ENCODE measurements at places on chromosomes 5 and 9.

DNA sequence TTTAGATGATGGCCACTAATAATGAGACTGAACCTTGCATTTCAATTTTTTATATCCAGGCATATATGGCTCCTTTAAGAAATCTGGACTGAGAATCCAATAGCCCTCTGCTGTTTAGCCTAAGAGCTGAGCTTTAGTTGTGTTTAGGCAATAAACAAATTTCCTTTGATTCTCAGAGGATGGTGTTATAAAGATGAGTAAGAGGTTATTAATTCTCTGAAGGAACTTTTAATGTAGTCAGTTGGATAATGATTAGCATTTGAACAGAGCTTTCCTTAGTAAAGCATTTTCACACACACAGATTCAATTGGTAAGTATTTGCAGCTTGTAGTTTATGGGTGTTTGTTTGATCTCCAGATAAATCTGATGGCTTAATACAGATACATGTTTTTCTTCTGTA is 149.6 kb downstream of the PRR16 start:
- peak; percentile 14 for DNase-seq
- H3K4me1 ChIP-seq, result peaks cover 45% of the 10 kb centered on the region
- H3K27ac ChIP-seq, result peak overlapping the region; percentile 76
- no peaks in the 10 kb centered on the region for H3K36me3 ChIP-seq
- H3K4me3 ChIP-seq, result no peak overlapping the region
- no peaks in the 10 kb centered on the region for H3K27me3 ChIP-seq

GRCh38 chr9:89359751-89360261 is 41.5 kb downstream of the SECISBP2 start:
- no peak for DNase-seq
- H3K4me3 ChIP-seq, result no peak overlapping the region
- H3K36me3 ChIP-seq, result peaks cover 46% of the 10 kb centered on the region
- H3K4me1 ChIP-seq, result no peaks in the 10 kb centered on the region
- no peak overlapping the region for H3K27ac ChIP-seq

- H3K4me3 ChIP-seq, result no peak overlapping the region
- H3K4me1 ChIP-seq, result no peaks in the 10 kb centered on the region
- H3K36me3 ChIP-seq, result no peaks in the 10 kb centered on the region
- peak; percentile 49 for DNase-seq
- H3K27ac ChIP-seq, result no peak overlapping the region
- H3K27me3 ChIP-seq, result no peaks in the 10 kb centered on the region
Observed at GRCh38 chr9:80951675-80952074, 737.7 kb downstream of the TLE1 start.

DNA sequence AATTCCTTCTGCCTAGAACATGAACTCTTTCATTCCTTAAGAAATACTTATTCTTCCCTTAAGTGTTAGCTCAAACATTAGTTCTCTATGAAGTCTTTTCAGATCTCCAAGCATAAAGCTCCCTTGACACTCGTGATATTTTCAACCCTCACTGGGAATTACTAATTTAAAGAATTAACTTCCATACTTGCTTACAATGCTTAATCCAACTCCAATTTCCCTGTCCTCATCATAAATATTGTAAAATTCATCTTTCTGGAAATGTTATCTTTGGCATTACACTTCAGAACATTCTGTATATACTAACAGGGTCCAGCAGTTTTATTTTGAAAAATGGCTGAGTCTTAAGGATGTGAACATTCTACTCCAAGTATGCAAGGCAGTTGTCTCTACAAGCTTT is 7.2 kb downstream of the STARD4 start:
- DNase-seq, result no peak
- no peak overlapping the region for H3K27ac ChIP-seq
- no peaks in the 10 kb centered on the region for H3K4me1 ChIP-seq
- H3K27me3 ChIP-seq, result no peaks in the 10 kb centered on the region

DNA sequence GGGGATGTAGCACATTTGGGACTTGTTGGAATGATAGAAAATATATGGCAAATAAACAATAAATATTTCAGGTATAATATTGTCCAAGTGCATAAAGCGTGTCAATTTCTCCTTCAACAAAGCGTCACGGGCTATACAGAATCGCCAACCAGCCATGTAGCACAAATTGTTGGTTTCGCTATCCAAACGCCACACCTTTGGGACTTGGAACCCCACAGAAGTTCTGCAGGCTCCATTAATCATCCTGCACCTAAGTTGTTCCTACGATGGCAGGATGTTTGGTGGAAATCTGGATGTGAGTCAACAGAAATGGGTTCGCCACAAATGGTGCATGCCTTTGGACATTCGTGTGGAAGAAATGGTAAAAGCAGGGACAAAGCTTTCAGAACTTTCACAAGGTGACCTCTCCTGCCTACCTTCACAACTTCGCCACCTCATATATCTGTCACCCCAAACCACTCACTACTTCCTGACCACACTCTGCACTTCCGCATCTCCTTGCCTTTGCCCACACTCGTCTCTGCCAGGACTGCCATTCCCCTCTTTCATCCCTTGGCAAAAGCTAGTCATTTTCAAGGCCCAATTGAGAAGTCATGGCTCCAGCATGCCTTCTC is 95.7 kb downstream of the LHFPL2 start:
- no peak overlapping the region for H3K27ac ChIP-seq
- no peak overlapping the region for H3K4me3 ChIP-seq
- DNase-seq, result no peak
- H3K4me1 ChIP-seq, result peaks cover 23% of the 10 kb centered on the region
- no peaks in the 10 kb centered on the region for H3K27me3 ChIP-seq

DNA sequence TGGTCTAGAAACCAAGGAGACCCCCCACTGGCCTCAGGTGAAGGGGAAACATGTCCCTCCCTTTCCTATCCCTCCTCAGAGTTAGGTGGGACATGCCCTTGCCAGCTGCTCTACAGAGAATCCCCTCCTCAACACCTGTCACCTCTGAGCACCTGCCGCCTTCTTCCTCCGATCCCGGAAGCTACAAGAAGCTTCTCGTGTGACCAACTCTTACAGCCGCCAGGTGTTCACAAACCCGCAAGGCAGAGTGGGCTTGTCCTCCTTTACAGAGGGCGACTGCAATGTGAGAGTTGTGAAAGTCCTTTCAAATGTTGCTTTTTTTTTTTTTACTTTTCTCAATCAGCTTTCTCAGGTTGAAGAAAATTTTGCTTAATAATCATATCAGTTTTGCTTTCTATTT is 3.7 kb upstream of the ICE1 start:
- DNase-seq, result no peak
- H3K36me3 ChIP-seq, result no peaks in the 10 kb centered on the region
- H3K4me1 ChIP-seq, result peaks cover 53% of the 10 kb centered on the region
- no peaks in the 10 kb centered on the region for H3K27me3 ChIP-seq
- peak overlapping the region; percentile 78 for H3K27ac ChIP-seq

DNA sequence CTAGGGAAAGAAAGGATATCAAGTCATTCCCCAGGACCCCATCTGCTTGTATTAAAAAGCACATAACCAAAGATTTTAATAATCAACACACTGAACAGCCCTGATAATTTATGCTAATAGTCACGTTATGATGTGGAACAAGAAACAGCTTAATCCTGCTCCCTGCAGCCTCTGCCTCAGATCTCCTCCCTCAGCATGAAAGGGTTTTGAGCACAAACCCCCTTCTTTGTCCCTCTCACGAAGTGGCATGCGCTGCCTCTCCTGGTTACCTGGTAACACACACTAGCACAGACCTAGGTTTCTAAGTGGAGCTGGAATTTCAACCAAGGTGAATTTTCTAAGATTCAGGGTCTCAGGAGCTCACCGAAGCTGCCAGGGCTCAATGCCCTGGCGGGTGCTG is 5.1 kb downstream of the IGFBPL1 start:
- H3K36me3 ChIP-seq, result no peaks in the 10 kb centered on the region
- H3K4me1 ChIP-seq, result peaks cover 4% of the 10 kb centered on the region
- peaks cover 37% of the 10 kb centered on the region for H3K27me3 ChIP-seq

GRCh38 chr9:137326445-137327065 is 24.5 kb upstream of the NRARP start:
- H3K27ac ChIP-seq, result no peak overlapping the region
- no peak for DNase-seq
- no peaks in the 10 kb centered on the region for H3K4me1 ChIP-seq

GRCh38 chr9:115103746-115104477 is 14.0 kb downstream of the TNC start:
- H3K27me3 ChIP-seq, result no peaks in the 10 kb centered on the region
- no peak overlapping the region for H3K4me3 ChIP-seq
- H3K4me1 ChIP-seq, result peaks cover 35% of the 10 kb centered on the region
- peaks cover 4% of the 10 kb centered on the region for H3K36me3 ChIP-seq

- H3K36me3 ChIP-seq, result no peaks in the 10 kb centered on the region
- no peaks in the 10 kb centered on the region for H3K27me3 ChIP-seq
- peaks cover 37% of the 10 kb centered on the region for H3K4me1 ChIP-seq
- peak within 1 kb of the TSS; percentile 66 for H3K4me3 ChIP-seq
- no peak within 1 kb of the TSS for H3K27ac ChIP-seq
- no peak for DNase-seq
Observed at GRCh38 chr9:127877566-127877998, at the start of gene AK1. TSS of gene AK1 (minus strand) at chr9:127877675. CDS start at chr9:127874617, 3,058 bp downstream.

DNA sequence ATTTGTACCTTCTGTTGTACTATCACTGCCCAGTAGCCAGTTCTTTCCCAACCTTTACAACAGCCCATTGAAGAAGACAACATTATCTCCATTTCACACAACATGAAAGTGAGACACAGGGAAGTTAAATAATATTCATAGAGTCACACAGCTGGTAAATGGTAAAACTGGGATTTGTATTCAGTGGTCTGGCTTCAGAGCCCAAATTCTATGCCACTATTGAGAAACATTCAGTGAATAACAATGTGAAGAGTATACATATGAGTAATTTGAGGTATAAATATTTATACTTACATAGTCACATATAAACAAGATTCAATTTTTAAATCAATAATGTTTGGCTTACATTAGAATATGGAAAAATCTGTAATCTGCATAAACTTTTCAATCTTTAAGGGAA is 13.8 kb downstream of the SMIM15 start:
- H3K36me3 ChIP-seq, result no peaks in the 10 kb centered on the region
- no peaks in the 10 kb centered on the region for H3K27me3 ChIP-seq
- DNase-seq, result no peak
- no peaks in the 10 kb centered on the region for H3K4me1 ChIP-seq
- no peak overlapping the region for H3K4me3 ChIP-seq
- H3K27ac ChIP-seq, result no peak overlapping the region

DNA sequence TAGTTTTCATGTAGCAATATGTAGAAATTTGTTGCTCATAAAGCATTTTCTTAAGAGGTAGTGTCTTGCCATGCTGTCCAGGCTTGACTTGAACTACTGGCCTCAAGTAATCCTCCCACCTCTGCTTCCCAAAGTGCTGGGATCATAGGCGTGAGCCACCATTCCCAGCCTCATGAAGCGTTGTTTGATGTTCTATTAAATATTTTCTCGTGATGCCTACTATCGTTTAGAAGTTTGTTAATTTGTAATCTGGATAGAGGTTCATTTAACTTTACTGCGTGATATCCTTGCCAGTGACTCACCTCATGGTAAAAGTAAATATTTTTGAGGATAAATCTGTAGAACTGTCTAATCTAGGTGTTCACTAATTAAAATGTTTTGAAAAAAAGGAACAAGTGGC is 82.6 kb downstream of the VCAN start:
- H3K4me1 ChIP-seq, result peaks cover 24% of the 10 kb centered on the region
- peak overlapping the region; percentile 24 for H3K27ac ChIP-seq
- H3K36me3 ChIP-seq, result peaks cover 75% of the 10 kb centered on the region
- H3K27me3 ChIP-seq, result no peaks in the 10 kb centered on the region

GRCh38 chr9:18610956-18611355 is 137.0 kb downstream of the ADAMTSL1 start:
- peaks cover 3% of the 10 kb centered on the region for H3K36me3 ChIP-seq
- peaks cover 8% of the 10 kb centered on the region for H3K4me1 ChIP-seq
- H3K4me3 ChIP-seq, result no peak overlapping the region
- DNase-seq, result no peak
- no peaks in the 10 kb centered on the region for H3K27me3 ChIP-seq

DNA sequence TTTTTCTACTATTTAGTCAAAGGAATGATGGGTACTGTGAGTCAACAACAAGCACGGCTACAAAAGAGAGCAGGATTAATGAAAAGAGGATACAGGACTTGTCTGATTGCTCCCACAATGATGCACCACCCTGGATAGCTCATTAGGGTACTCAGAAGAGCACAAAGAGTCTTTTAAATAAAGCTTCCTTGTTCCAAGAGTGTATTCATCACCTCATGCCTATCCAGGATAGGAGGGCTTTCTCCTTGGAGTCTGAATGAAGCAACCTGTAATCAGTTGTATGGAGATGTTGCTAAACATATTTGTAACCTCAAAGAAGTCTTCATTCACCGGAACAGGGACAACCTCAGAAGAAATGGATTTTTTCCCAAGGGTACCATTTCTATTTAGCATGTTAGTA is 219.5 kb upstream of the TMEM161B start:
- no peaks in the 10 kb centered on the region for H3K4me1 ChIP-seq
- H3K36me3 ChIP-seq, result no peaks in the 10 kb centered on the region
- DNase-seq, result no peak
- H3K27ac ChIP-seq, result no peak overlapping the region
- no peak overlapping the region for H3K4me3 ChIP-seq
- no peaks in the 10 kb centered on the region for H3K27me3 ChIP-seq

- peaks cover 5% of the 10 kb centered on the region for H3K4me1 ChIP-seq
- no peaks in the 10 kb centered on the region for H3K36me3 ChIP-seq
- no peak overlapping the region for H3K4me3 ChIP-seq
- H3K27ac ChIP-seq, result no peak overlapping the region
- no peaks in the 10 kb centered on the region for H3K27me3 ChIP-seq
- no peak for DNase-seq
Observed at GRCh38 chr9:123218831-123219230, 49.6 kb downstream of the STRBP start.
